Stimulated activated CD8-positive, alpha-beta memory T cell treated with anti-CD3 and anti-CD28 coated beads, Interleukin-15, amount 100 ng/mL, for 1 hour (primary cell): ENCODE measurements at places on chromosomes 5 and 9.

GRCh38 chr5:35171078-35171477 is 59.2 kb downstream of the PRLR start:
- no peak for DNase-seq

DNA sequence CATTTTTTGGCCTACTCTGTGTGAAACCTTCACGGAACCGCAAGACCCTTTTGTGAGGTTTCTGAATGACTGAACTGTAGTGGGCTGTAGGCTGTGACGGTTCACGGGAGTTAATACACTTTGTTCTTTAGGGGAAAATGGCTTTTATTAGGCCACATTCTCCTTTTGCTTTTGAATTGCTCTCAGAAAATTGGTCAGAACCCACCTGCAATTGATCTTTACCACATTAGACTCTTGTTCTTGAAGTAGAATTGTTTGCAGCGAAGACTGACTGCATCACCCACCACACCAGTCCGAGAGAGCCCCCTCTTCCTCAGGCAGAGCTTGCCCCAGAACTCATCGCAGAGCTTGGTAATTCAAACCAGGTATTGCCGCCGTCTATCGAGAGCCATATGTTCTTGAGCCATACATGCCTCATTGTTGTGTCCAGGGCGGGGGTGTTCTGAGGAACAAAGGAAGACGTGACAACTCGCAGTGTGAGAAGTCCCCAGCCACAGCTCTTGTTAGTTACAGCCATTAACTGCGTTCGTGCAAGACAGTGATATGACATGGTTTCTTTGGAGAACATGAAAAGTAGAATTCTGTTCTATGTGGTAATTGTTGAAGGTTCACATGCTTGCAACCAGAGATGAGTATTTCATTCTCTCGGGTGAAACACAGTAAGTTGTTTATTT is 166.4 kb upstream of the OTULINL start:
- no peak for DNase-seq

DNA sequence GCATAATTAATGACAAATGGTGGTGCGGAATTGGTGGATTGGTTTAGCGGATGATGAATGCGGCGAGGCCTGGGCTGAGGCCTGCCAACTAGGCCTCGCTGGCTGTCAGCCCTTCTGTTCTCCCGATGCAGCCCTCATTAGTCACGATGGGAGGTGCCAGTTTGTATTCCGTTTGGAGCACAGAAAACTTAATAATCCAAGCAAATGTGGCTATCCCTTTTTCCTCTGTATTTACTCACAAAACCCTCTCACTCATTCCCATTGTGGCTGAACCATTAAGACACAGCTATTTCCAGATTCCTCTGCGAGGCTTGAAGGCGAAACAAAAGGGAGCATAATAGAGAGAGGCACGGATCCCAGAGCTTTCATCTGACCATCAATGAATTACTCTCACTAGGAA is 114.3 kb downstream of the MVB12B start:
- DNase-seq = no peak

DNA sequence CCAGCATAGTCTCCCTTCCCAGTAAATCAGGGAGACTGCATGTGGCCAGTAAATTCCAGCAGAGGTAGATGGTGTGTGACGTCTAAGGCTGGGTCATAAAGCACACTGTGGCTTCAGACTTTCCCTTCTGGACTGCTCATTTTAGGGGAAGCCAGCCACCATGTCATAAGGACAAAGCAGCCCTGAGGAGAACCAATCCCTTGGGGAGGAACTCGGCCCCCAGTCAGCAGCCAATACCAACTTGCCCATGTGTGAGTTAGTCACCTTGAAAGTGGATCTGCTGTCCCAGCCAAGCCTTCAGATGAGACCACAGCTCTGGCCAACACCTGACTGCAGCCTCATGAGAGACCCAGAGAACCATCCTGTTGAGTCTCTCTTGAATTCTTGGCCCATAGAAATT is 14.7 kb upstream of the NINJ1 start:
- DNase-seq = no peak

DNA sequence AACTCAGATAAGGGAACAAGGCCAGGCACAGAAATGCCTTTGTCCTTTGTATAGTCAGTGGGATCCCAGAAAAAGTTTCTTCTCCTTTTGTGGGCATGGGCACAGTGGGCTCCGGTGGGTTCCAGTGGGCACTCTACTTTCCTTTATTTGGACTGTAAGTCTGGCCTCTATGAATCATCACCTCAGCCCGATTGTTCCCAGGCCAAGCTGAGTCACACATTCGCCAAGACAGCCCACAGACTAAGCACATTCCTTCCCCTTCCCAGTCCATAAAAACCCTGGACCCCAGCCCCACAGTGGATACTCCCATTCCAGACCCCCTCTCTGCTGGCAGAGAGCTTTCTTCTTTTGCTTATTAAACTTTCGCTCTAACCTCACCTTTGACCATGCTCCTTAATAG is 165.0 kb downstream of the FBXL17 start:
- no peak for DNase-seq

DNA sequence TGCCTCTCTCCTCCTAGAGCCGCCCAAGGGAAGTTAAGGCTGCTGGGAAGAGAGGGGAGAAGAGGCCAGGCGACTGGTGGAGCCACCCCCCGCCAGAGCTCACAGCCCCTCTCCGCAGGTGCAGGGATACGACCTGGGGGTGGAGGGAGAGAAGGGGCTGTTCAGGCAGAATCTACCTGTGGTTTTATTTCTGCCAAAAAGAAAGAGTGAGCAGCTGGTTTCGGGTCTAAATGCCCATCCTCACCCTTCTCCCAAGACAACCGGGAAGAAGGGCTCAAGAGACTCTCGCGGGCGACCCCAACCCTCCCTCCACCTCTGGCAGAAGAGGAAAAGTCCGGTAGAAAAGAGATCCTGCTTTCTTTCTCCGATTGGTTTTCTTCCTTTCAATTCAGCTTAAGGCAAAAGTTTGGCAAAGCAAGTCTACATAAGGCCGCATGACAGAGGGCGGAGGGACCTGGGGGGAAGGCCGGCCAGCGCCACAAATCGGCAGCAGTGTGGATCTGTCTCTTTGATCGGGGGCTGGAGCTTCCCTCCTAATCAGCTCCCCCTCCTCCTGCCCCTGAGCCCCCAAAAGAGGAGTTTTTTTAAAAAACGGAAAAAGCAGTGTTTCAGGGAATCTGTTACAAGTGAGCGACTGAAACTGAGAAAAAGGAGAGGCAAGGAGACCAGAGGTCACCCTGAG is 16.3 kb downstream of the FAM78A start:
- no peak for DNase-seq

- no peak for DNase-seq
These were observed 85.2 kb downstream of the MRPS27 start for GRCh38 chr5:72234868-72235267.

GRCh38 chr5:14510880-14511279 is 70.7 kb upstream of the OTULINL start:
- no peak for DNase-seq

GRCh38 chr5:28012538-28012937 is 974.2 kb upstream of the CDH9 start:
- no peak for DNase-seq

GRCh38 chr5:8981016-8981415 is 564.9 kb downstream of the SEMA5A start:
- DNase-seq = no peak

GRCh38 chr5:155554500-155554899 is 540.9 kb downstream of the KIF4B start:
- DNase-seq = no peak

DNA sequence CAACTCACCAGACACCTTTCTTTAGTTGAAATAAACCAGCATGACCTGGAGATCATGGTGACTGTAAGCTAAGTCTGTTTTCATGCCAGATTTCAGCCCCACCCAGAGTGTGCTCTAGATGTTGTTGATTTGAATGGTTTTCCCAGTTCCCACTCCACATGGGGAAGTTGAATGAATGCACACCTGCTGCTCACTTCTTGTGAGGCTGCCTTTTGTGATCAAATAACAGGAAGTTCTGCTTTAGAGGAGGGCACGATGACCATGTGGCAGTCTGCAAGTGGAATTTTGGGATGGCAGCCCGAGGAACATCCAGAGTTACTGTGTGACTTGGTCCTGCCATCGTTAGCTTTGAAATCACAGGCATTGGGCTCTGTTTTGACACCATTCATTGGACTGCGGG is 18.7 kb downstream of the SLC46A2 start:
- DNase-seq = no peak

GRCh38 chr9:127903557-127904475 is 4.4 kb upstream of the ST6GALNAC6 start:
- DNase-seq = peak; percentile 47

DNA sequence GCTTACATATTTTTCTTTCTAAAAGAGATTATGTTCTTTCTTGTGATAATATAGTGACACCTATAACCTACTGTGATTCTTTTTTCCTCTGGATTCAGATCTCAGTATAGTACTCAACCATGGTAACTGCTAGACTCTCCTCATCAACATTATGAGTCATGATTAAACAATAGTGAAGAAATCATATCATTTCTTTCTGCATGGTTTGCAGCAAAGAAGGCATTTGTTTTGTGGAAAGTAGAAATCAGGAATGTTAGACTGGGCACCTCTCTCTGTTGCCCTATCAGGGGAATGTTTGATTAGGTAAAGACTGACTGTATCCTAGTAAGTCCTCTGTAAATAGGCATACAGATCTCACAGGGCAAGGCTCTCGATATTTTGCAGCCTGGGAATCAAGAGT is 25.6 kb upstream of the SMC2 start:
- no peak for DNase-seq

DNA sequence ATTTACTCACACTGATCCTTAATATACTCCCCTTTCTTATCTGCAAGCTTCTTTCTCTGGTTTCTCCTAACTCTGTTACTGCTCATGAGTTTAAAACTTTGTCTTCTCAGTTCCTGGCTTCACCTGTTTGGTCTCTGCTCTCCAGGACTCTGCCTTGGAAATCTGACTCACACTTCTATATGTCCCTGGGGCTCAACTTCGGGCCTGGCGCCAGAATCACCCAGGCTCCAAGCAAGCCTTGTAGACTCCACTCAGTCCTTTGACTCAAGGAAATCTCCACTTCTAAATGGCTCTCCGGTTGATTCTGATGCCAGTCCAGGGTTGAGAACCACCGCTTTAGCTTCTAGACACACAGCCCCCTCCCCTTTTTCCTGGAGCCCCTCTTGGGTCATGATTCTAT is 57.8 kb downstream of the TMC1 start:
- no peak for DNase-seq

GRCh38 chr5:52668139-52668538 is 119.6 kb upstream of the ITGA1 start:
- no peak for DNase-seq
